Gastroesophageal sphincter (tissue), 4 donors: ENCODE measurements at places on chromosomes 11 and 22.

- no peak for ATAC-seq
These were observed 41.8 kb downstream of the ENTHD1 start for GRCh38 chr22:39851606-39852315.

- no peak for ATAC-seq
These were observed 168.2 kb upstream of the PDGFD start for GRCh38 chr11:104332110-104332509.

GRCh38 chr22:46287873-46288751, 8.6 kb upstream of the GTSE1 start:
- ATAC-seq, result peak; percentile 50

GRCh38 chr11:36349351-36350136, 53.5 kb downstream of the PRR5L start:
- ATAC-seq, result no peak

- ATAC-seq, result no peak
These were observed 456 bp downstream of the AAMDC start for GRCh38 chr11:77821349-77821851.

GRCh38 chr11:5928271-5928670, 13.8 kb upstream of the OR56A3 start:
- no peak for ATAC-seq

DNA sequence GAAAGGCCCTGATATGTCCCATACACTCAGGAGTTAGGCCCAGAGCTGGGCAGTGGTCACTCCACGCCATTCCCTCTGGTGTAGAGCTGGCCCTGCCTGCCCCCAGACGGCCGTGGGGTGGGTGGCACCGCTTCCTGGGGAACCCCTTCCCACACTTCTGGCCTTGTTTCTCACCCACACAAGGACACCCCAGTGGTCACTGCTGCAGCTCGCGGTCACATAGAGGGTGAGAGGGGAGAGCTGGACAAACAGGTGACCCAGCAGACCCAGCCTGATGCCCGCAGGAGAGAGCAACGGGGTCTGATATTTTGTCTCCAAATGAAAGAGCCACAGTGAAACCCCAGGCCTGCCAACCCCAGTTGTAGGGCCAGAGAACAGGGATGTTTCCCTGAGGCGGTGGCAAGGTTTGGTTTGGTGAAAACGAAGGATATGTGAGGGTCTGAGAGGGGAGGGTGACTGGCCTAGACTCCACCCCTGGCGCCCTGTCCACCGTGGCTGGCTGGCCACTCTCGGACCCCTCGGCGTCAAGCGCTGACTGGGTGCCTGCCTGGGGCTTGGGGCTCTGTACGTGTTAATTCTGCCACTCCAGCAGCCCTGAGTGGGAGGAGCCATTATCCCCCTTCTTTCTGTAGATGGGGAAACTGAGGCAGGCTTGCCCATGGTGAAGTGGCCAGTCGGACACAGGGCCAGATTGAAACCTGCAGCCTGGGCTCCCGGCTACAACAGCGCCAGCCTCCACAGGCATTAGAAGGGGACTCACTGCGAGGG, 71.0 kb upstream of the PPARA start:
- no peak for ATAC-seq

DNA sequence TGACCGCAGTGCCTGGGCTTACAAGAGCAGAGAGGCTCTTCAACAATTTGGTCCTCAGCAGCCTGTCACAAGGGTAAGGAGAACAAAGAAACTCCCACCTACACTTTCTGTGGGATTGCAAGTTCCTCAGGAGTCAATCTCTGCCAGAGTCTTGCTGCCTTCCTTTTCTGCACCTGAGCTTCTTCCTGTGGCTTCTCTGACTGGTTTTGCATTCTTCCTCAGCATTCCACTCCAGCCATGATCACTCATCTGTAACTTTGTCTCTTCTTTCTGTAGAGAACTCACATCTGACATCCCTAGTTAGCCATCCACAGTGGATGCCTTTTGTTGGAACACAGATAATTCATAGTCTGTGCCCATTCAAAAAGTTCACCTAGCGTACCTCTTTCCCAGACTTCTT, 14.2 kb upstream of the OR6A2 start:
- ATAC-seq, result no peak

DNA sequence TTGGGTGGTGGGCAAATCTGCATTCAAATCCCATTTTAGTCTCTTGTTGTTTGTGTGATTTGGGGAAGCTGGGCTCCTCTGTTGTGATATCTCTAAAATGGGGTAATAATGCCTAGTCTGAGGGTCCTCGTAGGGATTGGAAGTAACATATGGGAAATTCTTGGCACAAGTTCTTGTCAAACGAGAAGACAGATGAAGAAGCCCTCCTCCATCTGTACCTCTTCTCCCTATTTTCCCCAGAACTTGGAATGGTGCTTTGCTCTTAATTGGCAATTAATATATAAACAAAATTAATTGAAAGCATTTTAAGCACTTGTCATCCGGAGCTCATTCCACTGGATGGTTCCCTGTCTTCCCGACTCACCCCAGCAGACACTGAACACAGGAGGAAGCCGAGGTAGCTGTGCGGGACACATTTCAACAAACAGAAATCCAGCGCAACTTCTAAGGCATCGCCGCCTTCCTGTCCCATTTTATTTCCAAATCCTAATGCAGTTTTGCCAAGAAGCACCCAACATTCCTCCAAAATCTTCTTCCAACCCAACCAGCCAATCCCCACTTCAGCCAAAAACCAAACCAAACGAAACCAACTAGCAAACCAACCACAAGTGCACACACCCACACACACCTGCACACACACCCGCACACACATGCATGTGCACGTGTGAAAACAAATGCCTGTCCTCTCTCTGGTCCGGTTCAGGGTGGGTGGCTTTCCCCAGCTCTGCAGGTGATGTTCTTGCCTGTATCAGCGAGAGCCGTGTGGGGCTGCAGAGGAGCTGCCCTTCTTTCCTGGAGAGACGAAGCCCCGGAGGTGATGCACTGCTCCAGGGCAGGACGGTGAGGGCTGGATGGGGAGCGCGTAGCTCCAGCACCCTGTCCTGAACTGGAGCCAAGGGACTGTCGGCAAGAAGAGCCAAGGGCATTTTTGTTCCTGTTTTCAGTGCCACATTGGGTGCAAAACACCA, 100.8 kb upstream of the B3GAT1 start:
- ATAC-seq, result no peak

DNA sequence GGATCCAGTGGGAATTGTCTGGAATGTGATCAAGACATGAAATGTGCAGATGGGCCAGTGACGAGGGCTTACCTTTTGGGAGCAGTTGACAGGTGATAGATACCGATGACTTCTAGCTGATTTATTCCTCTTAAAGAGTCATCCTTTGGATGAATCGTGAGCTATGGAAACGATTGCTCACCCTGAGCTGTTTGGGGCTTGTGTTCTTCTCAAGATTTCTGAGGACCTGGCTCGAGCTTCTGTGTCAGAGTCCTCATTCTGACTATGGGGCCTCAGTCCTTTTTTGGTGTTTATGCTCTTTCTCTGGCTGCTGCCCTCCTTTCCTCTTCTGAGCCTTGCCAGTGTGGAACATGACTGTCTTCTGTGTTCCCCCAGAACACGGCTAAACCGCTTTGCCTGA, 11.9 kb upstream of the AMPD3 start:
- no peak for ATAC-seq

- ATAC-seq, result no peak
These were observed 23.4 kb downstream of the C2CD3 start for GRCh38 chr11:74147199-74147929.

- peak; percentile 48 for ATAC-seq
These were observed 44.0 kb downstream of the KIAA1671 start for GRCh38 chr22:24996420-24996952.

- no peak for ATAC-seq
These were observed 9.7 kb upstream of the TCF20 start for GRCh38 chr22:42280140-42280539.

DNA sequence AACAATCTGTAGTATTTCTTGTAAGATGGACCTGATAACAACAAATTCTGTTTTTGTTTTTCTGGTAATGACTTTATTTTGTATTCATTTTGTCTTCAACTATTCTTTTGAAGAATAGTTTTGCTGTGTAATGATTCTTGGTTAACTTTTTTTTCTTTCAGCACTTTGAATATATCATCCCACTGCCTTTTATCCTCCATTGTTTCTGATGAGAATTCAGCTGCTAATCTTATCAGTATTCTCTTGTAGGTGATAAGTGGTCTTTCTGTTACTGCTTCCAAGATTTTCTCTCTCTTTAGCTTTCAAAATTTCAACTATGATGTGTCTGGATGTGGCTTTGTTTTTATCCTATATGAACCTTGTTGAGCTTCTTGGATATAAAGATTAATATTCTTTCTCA, 21.5 kb downstream of the GALNT18 start:
- ATAC-seq, result no peak

DNA sequence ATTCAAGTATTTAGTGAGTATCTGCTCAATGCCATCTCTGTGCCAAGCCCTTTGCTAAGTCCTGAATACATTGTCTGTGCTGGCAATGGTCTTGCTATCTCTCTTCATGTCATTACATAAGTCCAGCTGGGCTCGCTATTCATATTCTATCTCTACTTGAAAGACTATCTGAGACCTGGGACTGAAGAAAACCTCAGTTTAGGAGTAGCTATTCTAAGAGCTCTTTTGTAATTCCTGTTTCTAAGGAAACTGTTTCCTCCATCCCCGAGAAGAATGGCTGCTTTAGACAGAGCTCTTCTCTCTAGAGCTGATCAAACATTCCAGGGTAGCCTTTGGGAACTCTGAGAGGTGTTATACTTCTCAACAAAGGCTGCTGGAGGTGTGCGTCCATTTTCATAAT, 33.0 kb downstream of the SLC17A6 start:
- ATAC-seq, result no peak

GRCh38 chr11:100681064-100681502, 6.0 kb upstream of the ARHGAP42 start:
- ATAC-seq, result peak; percentile 55

- peak; percentile 63 for ATAC-seq
These were observed at the start of gene DNAJC4 for GRCh38 chr11:64230171-64230984. DNAJC4 (plus strand) TSS chr11:64230548; CDS start chr11:64230855, 307 bp downstream.

- ATAC-seq, result no peak
These were observed 148.3 kb downstream of the CEP164 start for GRCh38 chr11:117475716-117476530.

GRCh38 chr11:76701294-76702040, 30.9 kb upstream of the LRRC32 start:
- ATAC-seq, result peak; percentile 17

- ATAC-seq, result no peak
These were observed 7.8 kb downstream of the APOL5 start for GRCh38 chr22:35725521-35725920.

DNA sequence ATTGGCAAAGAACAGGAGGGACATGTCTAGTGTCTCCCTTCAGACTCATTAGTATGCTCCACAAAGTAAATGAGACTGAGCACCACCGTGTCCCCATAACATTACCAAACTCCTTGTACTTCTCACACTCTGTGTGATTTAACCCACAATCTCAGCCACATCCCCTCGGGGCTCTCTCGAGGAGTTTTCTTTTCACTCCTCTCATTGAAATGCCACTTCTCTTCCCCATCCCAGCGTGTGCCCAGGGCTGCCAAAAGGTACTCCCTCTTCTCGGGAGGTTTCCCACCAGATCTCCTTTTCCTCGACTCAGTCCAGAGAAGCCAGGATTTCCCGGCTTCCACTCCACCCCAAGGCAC, 1.1 kb downstream of the RBFOX2 start:
- no peak for ATAC-seq

DNA sequence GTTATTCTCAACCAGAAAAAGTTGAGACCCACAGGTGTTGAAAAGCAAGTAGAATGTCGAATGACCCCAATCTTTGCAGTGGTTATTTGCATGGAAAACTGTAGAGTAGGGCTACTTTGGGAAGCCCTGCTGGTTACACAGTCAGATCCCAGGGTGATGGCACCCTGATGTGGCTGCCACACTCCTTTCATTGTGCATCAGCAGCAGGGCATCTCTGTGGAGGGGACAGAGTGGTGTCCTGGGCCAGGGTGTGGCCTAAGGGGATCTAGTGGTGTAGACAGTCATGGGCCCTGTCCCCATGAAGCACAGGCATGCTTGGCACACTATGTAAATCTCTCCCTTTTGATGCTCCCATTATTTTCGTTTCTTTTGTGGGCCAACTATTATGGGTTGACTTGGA, 199.4 kb upstream of the NAV2 start:
- no peak for ATAC-seq

DNA sequence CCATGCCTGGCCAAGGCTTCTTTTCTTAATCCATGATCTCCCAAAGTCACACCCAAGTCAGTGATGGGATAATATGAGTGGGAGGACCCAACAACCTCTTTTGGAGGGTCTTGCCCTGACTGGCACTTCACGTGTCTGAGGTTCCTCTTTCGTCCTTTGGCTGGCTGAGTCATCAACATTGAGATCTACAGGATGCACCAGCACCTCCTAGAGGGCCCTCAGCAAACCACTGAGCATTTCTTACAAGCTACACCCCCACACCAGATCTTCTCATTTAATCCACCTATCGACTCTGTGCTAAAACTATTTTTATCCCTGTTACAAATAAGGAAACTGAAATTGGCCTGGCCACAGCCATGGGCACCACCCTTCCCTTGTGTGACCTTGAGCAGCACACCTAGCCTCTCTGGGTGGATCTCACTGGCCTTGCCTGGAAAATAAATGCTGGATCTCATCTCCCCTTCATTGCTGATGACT, 63.4 kb downstream of the FLI1 start:
- peak; percentile 38 for ATAC-seq

- no peak for ATAC-seq
These were observed 1298.7 kb upstream of the CNTN5 start for GRCh38 chr11:97722065-97722464.

GRCh38 chr11:126514061-126514693, 158.7 kb downstream of the ST3GAL4 start:
- ATAC-seq, result no peak

DNA sequence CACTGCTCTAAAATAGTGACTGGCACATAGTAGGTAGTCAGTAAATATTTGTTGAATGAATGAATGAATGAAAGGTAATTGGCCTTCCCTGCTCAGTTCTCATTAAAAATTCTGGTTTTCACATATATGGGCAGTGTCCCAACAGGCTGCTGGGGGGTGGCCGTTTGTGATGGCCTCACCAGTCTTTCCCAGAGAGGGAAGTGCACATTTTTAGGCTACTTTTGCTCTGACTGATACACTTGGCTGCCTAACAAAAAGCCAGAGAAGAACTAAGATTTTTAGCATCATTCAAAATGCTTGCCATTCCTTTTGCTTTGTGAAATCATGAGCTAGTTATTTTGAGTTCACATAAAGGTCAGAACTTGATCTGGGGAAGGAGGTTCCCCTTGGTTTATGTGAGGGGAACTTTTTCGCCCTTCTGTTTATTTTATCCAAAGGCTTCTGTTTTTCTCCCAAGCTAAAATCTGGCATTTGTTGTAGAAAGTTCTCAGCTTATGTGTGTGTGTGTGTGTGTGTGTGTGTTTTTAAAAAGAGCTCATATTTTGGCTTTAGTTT, 83.1 kb downstream of the PTPRJ start:
- ATAC-seq, result peak; percentile 91

DNA sequence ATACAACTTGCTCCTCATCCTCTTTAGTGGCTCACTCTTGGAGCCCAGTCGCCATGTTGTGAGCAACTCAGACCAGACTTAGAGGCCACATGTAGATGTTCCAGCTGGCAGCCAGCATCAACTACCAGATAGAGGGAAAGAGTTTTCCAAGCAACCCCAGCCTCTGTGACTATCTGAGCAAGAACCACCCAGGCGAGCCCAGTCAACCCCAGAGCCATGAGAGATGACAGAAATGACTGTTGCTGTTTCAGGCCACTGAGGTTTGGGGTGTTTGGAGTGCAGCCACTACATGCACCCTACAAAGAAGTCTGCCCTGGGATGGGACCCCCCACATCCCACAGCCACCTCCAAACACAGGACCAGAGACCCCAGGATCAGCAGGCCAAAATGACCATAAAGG, 24.8 kb upstream of the CLDN5 start:
- no peak for ATAC-seq
